Activated T-cell treated with anti-CD3 and anti-CD28 coated beads for 1 hour (primary cell): ENCODE measurements at places on chromosomes 12 and 14.

GRCh38 chr14:64704743-64705380 lies 638 bp downstream of the PLEKHG3 start:
- DNase-seq = no peak

GRCh38 chr12:3273409-3273853 lies 196.3 kb downstream of the TSPAN9 start:
- no peak for DNase-seq

DNA sequence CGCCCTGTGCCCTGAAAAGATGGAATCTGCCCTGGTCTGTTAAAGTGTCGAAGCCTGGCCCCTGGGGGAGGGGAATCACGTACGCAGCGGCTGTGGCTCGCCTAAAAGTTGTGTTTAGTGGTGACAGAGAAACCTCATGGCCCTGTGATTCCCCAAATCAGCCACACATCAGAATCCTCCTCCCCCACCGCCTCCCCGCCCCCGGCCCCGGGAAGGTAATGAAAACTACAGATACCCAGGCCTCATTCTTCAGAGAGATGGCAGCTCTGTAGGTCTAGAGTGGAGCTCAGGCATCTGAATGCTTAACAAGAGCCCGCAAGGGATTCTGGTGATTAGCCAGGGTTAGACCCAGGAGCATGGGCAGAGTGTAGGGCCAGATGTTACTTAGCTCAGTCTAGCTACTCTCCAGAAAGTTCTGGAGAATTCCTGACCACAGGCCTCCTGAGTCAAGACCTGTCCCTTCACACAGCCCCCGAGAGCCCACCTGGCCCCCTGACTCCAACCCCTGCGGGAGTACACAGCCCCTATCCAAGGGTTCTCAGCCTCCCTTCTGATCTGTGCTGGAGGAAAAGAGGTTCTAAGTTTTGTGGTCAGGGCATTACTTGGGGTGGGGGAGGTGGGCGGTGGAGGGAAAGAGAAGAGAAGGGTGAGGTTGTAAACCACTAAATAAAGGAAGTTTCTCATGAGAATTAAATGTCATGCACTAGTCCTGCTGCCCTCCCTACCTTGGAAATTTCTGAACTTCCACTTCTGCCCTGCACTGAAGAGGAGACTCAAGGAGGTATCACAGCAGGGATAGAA lies 114.8 kb downstream of the PLXNC1 start:
- DNase-seq = peak; percentile 32

DNA sequence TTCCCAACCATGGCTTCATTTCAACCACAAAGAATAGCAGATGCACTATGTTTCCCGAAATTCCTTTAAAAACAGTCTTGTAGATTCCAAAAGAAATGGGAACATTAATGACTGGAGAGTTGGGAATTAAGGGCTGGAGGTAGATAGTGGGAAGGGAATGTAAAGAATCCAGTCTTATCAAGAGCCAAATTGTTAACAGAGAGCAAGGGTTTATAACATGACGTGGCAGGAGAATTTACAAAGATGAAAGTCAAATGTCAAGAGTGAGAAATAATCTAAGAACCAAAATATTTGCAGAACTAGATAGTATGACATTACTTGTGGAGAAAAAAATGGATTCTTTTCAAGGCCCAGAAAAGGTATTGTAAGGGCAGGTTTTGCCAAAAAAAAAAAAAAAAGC lies 200.9 kb downstream of the GRIN2B start:
- DNase-seq = no peak

- DNase-seq = no peak
These were observed 41.0 kb downstream of the BDKRB1 start for GRCh38 chr14:96297000-96297399.

DNA sequence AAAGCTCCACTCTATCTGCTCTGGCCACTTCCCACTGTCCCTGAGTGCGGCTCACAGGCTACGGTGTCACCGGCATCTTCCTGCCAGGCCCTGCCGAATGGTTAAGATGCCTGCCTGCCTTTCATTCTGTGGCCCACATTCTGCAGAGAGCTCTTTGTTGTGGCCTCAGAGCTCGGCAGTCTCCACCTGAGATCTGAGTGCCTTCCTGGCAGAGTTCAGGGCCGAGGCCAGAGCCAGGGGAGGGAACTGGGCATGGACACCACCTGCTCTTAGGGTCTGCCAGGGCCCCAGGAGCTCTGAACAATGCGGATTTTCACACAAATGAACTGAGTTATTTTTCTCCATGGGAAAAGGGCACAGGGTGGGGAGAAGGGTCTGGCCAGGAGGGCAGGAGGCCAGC lies 127.2 kb downstream of the RBM19 start:
- DNase-seq = no peak

- DNase-seq = no peak
These were observed 845 bp downstream of the TMEM132C start for GRCh38 chr12:128267651-128268378.

- no peak for DNase-seq
These were observed 191.4 kb downstream of the CACNA1C start for GRCh38 chr12:2244013-2244861.

DNA sequence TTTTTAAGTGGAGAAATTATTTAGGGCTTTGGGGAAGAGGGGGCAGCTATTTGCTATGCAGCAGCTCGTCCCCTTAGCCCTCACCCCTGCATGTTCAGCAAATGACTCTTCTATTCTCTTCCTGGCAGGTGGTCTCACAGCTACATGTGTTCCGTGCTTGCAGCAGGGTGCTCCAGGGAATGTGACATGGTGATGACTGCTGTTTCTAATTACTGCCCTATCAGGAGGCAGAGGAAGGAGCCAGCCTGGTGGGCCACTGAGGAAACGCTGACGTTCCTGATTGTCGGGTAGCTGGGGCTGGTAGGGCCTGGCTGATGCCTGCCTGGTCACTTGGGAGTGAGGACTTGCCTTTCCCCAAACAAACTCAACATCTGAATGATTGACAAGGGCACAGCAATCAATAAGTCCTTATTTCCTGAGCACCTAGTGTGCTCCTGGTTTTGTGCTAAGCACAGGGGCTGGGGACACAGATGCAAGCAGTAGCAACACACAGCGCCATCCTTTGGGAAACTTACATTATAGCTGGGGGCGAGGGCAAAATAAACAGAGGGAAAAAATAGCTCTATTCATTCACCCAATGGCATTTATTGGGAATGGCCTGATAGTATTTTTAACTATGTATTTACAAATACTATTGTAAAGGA lies 377.8 kb downstream of the FUT8 start:
- no peak for DNase-seq

GRCh38 chr14:102046337-102047278 lies 40.2 kb downstream of the HSP90AA1 start:
- DNase-seq = no peak

- no peak for DNase-seq
These were observed 33.7 kb upstream of the GLIPR1 start for GRCh38 chr12:75446857-75447256.

GRCh38 chr14:20976291-20976690 lies 13.5 kb upstream of the METTL17 start:
- no peak for DNase-seq

DNA sequence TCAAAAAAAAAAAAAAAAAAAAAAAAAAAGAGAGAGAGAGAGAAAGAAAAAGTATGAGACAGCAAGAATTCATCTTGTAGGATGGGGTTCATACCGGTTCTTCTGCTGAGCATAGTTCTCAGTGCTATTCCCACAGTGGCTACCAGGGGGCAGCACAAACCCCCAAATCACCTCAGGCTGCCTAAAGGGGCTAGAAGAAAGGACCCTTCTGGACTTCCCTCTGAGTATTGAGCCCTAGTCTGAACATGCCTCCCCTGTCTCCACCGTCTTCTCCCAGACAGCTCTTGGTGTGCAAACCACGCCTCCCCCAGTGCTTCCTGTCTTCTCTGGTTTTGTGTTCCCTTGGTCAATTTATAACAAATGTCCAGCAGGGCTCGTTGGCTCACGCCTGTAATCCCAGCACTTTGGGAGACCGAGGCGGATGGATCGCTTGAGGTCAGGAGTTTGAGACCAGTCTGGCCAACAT lies 31.3 kb upstream of the SMUG1 start:
- peak; percentile 48 for DNase-seq

DNA sequence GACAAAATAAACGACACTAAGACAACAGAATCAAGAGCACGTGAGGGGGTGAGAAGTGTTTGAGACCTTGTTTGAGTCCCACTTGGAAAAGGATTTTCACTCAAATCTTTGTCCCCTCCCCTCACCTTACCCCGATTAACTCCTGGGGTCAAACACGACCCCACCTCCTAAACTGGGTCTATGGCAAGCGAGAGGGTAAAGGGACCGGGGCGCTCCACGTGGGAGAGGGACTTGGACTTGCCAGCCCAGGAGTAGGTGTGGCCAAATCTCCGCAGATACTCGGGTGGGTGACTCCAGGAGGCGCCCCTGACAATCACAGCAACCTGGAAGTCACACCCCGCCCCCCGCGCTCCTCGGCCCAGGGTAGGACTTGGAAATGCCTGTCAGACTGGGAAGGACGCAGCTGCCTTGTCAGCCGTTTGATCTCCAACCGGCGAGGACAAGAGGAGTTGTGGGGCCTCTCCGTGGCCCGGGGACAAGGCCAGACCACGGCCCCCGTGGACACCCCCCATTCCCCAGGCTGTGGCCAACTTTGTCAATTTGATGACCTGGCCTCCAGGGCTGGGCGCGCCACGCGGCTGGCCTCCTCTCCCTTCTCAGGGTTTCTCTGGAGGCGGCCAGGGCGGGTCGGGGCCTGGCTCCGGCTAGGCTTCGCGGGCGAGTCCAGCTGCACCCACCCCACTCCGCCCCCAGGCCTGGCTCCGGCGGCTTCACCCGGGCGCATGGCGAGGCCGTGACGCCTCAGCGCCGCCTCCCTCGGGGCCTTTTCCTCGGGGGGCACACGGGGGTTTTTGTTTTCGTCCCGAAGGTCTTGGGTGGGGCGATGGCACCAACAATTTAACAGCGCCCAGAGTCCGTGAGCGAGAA lies 1.1 kb upstream of the BCL11B start:
- no peak for DNase-seq

- no peak for DNase-seq
These were observed 103.1 kb downstream of the UNC79 start for GRCh38 chr14:93533842-93534241.

DNA sequence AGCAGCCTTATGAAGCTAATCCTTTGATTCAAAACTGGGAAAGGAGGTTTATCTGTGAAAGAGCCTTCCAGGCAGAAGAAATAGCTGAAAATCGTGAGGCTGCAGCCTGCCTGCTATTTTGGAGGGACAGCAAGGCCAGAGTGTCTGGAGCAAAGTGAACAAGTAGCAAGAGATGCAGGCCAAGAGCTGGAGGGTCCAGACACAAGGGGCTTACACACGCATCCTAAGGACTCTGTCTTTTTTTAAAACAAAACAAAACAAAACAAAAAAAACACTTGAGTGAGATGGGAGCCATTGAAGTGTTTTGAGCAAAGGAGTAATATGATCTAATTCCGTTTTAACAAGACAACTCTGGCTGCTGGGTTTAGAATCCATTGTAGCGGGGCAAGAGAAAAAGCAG lies 76.4 kb upstream of the BCAT1 start:
- no peak for DNase-seq

- DNase-seq = no peak
These were observed 80.8 kb downstream of the SLC35F4 start for GRCh38 chr14:57785058-57785457.

DNA sequence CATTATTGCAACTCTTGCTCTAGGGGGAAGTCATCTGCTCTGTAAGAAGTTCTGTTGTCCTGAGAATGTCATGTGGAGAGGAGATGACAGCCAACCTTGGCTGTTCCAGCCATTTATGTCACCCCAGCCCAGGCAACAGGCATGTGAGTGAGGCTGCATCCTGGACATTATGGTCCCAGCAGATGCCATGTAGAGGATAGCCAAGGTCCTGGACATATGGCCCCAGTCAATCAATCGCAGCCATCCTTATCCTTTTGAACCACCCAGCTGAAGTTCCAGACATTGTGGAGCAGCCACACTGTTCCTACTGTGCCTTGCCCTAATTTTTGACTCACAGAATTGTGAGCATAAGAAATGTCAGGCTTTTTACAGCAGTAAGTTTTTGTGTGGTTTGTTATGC lies 84.9 kb downstream of the AVPR1A start:
- no peak for DNase-seq

DNA sequence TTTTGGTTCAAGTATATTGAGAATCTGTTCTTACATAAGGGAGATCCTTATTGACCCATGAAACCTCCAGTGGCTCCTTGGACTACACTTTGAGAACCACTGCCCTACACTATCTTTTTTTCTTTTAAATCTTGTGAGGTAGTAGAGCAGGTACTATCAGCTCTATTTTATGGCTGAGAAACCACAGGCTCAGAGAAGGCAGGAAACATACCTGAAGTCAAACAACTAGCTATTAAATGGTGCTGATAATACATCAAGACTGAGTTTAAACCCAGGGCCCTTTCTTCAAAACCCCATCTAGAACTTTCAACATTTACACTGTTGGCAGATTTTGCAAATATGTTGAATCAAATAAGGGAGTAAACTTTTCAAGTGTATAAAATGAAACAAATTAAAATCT lies 6.9 kb downstream of the ZBTB25 start:
- DNase-seq = no peak

DNA sequence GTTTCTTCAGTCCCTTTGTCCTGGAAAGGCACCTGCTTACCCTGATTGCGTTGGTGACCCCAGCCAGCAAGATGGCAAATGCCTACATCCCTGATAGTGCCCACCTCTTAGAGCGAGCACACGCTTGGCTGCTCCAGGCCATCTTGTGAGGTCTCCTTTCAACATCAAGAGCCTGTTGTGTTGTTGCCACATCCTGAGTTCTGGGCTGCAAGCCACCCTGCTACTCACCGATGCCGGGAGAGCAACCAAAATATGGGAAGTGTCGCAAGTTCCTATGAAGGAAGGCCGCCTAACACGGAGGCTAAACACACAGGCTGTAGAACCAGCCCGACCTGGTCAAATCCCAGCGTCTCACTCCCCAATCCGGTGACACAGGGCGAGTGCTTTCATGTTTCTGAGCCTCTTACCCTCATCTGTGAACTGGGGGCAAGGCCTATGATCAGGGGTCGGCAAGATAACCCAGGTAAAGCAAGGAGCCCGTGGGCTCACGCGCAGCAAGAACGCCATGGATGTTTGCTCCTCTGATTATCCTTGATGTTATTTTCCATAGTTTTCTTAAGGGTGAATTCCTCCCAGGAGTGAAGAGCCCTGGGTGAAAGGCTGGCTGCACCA lies 98.4 kb downstream of the LGMN start:
- DNase-seq = no peak

GRCh38 chr12:105729181-105729771 lies 398.8 kb downstream of the C12orf75 start:
- no peak for DNase-seq

GRCh38 chr12:68612697-68613096 lies 2.0 kb downstream of the RAP1B start:
- no peak for DNase-seq

DNA sequence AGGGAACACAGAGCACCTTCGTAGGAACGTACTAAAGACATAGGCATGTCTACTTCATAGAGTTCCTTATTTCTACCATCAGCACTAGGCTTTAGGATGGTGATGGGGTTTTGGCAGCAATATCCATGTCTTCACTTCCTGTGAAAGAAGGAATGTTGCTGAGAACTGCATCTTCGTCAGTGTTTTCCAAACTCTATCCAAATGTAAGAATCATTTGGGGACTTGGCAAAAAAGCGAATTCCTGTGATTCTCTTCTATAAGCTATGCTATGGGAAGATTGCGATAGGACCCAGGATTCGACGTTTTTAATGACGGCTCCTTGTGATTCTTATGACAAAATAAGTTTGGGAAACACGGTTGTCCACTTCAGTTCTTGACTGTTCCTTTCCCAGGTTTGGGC lies 39.8 kb downstream of the AKAP3 start:
- no peak for DNase-seq

- no peak for DNase-seq
These were observed 94.7 kb downstream of the ANO6 start for GRCh38 chr12:45310627-45310968.
